ENCODE measurements at places on chromosomes 1 and 21. TPM values are rescaled to one million over a fixed set of nuclear protein-coding genes. Genes with fewer than 3 reads are reported as not detected.

ESPN gene
- 0.50 TPM for total RNA-seq

RAP1GAP gene
- total RNA-seq: 14.5 TPM

PEX11B gene
- total RNA-seq: 29.3 TPM

UBQLN4 gene
- 42.9 TPM for total RNA-seq

OR14C36 gene
- not detected for total RNA-seq

CPT2 gene
- 10.1 TPM for total RNA-seq

HHAT gene
- 1.7 TPM for total RNA-seq

DIO1 gene
- not detected for total RNA-seq

CHODL gene
- total RNA-seq: not detected

SPRR1A gene
- total RNA-seq: not detected

AK5 gene
- total RNA-seq: 8.2 TPM

CHAF1B gene
- total RNA-seq: 11.2 TPM

MLLT11 gene
- 14.6 TPM for total RNA-seq

RNF207 gene
- total RNA-seq: 14.4 TPM

ORC1 gene
- total RNA-seq: 17.9 TPM

KCNJ9 gene
- not detected for total RNA-seq

GNAT2 gene
- not detected for total RNA-seq

SLC30A10 gene
- 0.14 TPM for total RNA-seq

CD1E gene
- not detected for total RNA-seq

RGS7 gene
- not detected for total RNA-seq

RAB4A gene
- total RNA-seq: 54.8 TPM

All from A549 treated with GW870086 at 1 μM for 4 hours (cell line).